Stimulated activated CD4-positive, alpha-beta T cell treated with anti-CD3 and anti-CD28 coated beads, TNF-alpha, amount 100 ng/mL, for 4 hours (primary cell): ENCODE measurements at places on chromosomes 1 and 21.

DNA sequence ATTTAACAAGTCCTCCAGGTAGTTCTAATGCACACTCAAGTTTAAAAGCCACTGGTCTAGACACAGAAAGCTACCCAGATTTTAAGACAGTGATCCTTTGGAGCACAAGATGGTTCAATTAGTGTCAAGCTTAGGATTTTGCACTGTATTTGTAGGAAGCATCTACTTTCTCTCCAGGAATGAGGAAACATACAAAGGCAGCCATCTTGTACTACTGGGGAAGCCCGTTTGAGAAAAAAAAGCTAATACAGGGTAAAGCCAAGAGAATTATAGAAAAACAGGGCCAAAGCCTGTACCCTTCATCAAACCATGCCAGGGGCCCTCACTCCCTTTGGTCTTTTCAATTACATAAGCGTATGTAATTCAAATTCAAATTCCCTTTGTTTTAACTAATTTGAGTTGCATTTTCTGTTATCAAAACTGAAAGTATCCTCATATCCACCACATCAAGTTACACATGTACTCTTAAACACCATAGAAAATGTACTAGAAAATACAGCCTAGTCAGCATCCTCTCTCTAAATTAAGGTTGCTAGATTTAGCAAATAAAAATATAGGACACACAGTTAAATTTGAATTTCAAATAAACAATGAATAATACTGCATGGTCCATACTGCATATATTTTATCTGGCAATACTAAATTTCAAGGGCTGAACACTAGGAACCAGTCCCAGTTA is 17.4 kb downstream of the PIK3R3 start:
- DNase-seq = no peak

DNA sequence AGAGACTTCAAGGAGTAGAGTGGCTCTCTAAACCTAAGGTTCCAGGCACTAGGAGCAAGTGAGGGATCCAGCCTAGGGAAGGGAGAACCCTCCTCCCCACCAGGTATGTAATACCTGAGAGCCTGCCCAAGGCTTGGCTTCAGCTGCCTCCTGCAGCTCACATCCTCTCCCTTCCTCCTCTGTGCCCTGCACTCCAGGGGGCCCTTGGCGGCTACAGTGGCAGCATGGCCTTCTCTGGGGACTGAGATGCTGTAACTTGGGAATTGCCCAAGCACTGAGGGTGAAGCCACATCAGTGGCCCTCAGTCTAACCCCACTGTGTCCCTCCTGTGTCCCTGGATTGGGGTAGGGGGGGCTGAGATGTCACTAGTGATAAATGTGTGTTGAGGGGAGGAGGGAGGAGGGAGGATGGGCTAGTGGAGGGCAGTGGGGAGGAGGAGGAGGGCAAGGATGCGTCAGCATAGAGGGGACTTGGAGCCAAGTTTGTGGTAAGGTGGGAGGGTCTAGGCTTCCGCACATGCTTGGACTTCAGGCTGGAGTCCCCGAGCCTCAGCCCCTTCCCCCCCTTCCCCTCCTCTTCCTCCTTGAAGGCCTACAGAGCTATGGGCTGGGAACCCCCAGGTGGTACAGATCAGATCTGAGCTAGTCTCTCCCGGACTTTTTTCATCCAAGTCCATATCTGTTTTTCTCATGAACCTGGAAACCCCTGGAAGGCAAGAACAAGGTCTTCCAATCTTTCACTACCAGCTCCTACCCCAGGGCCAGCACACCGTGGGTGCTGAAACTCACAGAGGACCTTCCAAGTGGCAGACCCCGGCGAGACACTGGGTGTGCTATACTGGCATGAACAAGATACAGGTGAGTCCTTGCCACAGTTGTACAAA is 17.5 kb downstream of the COL9A2 start:
- DNase-seq = no peak

DNA sequence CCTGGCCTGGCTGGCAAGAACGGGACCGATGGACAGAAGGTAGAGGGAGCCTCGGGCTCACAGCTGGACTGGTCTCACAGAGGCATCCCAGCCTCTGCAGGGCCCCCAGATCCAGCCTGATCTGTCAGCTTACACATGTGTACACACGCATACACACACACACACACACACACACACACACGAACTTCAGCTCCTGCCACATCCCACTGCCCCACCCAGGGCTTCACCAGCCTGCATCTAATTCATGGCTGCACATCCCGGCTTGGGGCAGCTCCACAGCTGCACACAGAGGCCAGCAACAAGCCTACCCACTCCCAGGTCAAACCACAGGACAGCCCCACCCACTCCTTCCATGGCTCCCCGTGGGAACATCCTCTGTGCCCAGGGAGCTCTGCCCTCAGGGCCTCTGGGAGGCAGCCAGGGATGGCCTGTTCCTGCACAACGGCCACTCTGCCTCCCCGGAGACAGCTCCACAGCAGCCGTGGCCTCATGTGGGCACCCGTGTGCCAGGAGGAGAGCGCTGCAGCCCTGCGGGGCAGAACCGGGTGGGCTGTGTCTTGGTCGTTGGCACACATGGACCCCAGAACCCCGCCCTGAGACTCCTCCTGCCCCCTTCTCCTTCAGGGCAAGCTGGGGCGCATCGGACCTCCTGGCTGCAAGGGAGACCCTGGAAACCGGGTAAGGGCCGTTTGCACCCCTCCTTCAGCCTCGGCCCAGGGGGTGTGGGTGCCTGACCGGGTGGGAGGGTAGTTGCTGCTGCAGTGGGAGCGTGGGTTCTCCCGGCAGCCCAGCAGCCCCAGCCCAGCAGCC is 19.1 kb downstream of the COL6A2 start:
- no peak for DNase-seq

DNA sequence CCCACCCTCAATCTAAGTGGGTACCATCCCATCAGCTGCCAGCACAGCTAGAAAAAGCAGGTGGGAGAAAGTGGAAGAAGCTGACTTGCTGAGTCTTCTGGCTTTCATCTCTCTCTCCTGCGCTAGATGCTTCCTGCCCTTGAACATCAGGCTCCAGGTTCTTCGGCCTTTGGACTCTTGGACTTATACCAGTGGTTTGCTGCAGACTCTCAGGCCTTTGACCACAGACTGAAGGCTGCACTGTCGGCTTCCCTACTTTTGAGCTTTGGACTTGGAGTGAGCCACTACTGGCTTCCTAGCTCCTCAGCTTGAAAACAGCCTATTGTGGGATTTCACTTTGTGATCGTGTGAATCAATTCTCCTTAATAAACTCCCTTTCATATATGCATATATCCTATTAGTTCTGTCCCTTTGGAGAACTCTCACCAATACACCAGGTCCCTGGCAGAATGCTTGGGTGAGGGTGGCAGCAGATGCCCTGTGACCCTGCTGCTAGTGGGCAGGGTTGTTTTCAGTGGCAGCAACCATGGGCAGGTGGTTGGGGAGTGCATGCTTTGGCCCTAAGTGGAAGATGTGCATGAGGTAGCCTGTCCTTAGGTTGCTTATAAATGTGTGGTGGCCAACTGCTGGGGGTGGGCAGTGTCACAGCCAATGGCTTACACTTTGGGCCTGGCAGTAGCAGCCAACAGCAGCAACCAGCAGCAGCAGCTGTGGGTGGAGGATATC is 10.8 kb upstream of the ADAM30 start:
- DNase-seq = no peak

DNA sequence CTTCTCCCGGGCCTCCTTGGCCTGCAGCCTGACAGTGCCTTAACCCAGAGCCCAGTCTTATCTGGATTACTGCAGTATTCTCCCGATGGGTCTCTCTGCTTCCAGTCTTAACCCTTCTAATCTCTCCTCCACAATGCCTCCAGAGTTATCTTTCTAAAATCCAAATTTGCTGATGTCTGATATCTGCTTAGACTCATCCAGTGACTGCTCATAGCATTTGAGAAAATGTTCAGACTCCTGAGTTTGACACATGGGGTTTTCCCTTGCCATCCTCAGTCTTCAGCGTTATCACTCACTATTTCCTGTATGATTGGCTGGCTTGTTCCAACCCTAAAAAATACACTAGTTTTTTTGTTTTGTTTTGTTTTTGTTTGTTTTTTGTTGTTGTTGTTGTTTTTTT is 102.0 kb downstream of the FMN2 start:
- no peak for DNase-seq

GRCh38 chr1:13576926-13577325 is 6.7 kb upstream of the PDPN start:
- no peak for DNase-seq

DNA sequence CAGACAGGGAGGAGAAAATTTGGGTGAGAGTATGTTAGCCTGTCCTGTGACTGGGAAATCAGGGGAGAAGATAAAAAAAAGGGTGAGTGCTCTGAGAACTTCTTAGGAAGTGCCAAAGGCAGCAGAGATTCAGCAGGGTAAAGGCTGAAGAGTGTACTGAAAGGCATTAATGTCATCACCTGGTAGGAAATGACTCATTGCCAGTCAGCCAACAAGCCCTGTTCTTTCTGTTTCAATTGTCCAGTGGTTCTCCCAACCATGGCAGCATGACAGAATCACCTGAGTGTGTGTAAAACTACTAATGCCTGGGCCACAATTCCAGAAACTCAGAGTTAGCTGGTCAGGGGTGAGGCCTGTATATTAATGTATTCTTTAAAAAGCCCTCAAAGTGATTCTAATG is 83.5 kb downstream of the INTS7 start:
- no peak for DNase-seq

DNA sequence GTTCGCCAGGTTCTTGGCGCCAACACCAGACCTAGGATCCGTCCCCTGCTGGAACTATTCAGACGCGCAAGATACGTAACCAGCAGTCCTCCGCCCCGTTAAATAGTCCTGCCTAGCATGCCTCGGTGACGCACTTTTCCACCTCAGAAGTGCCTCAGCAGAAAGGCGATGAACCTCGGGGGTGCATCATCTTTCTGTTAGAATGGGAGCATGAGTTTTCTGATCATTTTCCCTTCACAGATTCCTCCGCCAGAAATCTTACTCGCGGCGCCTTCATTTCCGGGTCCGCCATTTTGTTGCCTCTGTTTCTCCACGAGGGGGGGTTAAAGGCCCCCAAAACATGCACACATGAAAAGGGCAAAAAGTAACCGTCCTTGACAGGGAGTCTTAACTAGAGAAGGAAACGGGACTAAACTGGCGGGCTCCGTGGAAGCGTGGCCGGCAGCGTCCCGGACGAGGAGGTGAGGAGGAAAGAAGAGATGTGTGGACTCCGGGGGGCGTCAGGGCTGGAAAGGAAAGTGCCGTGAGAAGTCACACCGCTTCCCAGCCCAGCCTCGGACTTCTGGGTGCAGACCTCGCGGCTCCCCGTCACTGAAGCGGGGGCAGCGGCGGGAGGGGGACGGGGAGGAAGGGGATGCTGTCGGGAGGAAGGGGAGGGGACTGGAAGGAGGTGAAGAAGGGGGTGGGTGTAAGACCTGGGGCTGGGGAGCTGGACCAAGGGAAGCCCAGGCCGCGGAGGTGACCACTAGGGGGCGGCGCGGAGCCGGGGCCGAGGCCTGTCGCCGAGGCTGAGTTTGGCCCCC is at the start of gene GABPB2:
GABPB2 (plus strand) TSS at position 288 of the 803 bp plus-strand sequence. CDS start 17,429 bp downstream, outside the sequence.
- peak; percentile 72 for DNase-seq

- no peak for DNase-seq
Measured at GRCh38 chr1:64231153-64231552, 27.7 kb downstream of the UBE2U start.
